Stimulated activated CD4-positive, alpha-beta T cell treated with anti-CD3 and anti-CD28 coated beads, Interleukin-1b, Interleukin-23, amount 100 ng/mL, for 4 hours (primary cell): ENCODE measurements at places on chromosomes 2 and 18.

- DNase-seq, result no peak
Measured at GRCh38 chr18:67518566-67518965, 2.0 kb upstream of the DSEL start.

- DNase-seq, result no peak
Measured at GRCh38 chr18:62183578-62184195, 3.2 kb downstream of the PIGN start.

- DNase-seq, result no peak
Measured at GRCh38 chr18:23088310-23088709, 47.0 kb upstream of the CABLES1 start.

GRCh38 chr2:85231952-85232351 lies 95.8 kb downstream of the TGOLN2 start:
- DNase-seq, result no peak

- no peak for DNase-seq
Measured at GRCh38 chr2:15682354-15682753, 90.7 kb downstream of the DDX1 start.

DNA sequence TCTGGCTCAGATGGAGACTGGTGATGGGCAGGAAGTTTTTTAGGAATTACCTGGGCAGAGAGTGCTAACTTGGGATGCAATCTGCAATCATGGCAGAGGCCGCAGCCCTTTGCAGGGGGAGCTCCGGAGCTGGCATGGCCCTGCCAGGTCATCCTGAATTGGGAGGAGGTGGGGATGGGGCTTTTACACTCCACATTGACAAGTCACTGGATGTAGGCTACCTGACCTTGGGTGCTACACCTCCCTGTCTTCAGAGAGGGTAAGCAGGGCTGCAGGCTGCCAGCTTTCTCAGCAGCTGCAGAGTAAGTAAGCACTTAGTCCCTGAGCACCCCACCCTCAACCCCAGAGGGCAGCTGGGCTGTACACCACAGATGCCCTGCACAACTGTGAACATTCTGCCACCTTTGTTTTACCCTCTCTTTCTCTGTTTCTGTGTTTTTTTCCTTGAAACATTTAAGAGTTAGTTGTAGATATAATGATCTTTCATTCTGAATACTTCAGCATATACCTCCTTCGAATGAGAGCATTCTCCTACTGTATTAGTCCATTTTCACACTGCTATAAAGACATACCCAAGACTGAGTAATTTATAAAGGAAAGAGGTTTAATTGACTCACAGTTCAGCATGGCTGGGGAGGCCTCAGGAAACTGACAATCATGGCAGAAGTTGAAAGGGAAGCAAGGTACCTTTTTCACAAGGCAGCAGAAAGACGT lies 6.8 kb upstream of the HS1BP3 start:
- DNase-seq, result no peak

GRCh38 chr2:56128235-56128634 lies 55.6 kb upstream of the CCDC85A start:
- no peak for DNase-seq

- DNase-seq, result no peak
Measured at GRCh38 chr2:207046724-207047123, 107.4 kb downstream of the CPO start.

- no peak for DNase-seq
Measured at GRCh38 chr2:129458006-129458405, 521.5 kb upstream of the RAB6C start.

- DNase-seq, result no peak
Measured at GRCh38 chr2:47034973-47035609, 119.5 kb upstream of the MCFD2 start.

- DNase-seq, result no peak
Measured at GRCh38 chr2:84495539-84496146, 20.7 kb upstream of the DNAH6 start.

DNA sequence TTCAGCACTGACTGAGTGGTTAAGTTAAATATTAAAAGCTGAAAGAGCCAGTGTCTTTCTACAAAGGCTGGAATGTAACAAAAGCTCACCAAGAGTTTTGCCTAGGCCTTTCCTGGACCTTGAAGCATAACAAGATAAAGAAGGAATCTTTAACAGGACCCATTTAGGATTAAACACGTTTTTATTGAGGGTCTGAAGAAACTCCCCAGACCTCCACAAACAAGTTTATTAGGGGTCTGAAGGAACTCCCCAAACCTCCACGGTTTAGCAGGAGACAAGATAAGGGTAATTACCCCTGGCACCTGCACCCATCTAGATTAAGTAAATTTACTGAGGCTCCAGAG lies 104.0 kb downstream of the ACAA2 start:
- DNase-seq, result no peak

DNA sequence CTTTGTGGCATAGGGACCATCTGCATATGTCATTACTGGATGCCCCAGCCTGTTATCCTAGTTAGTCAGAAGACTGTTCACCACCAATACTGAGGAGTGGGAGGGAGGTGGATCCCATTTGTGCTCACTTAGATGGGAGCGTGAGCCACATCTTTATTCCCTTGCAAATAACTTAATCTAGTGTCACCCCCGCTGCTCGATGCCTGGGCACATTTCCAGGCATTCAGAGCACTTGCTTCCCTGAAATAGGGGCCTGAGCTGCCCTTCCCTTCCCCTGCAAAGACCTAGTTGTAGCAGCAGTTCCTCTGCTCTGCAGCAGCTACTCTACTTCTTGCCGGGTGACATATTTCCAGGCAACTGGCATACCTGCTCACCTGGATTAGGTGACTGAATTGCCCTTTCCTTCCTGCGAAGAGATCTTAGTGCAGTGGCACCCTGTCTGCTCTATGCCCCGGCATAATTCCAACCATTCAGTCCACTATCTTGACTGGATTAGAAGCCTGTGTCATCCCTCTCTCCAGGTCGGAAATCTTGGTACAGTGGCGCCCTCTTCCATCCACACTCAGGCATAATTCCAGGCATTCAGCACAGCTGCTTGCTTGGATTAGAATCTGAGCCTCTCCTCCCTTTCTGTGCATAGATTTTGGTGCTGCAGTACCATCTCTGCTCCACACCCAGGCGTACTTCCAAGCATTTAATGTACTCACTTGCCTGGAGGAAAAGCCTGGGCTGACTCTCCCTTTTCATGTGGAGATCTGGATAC lies 1389.1 kb upstream of the TMEFF2 start:
- DNase-seq, result no peak

DNA sequence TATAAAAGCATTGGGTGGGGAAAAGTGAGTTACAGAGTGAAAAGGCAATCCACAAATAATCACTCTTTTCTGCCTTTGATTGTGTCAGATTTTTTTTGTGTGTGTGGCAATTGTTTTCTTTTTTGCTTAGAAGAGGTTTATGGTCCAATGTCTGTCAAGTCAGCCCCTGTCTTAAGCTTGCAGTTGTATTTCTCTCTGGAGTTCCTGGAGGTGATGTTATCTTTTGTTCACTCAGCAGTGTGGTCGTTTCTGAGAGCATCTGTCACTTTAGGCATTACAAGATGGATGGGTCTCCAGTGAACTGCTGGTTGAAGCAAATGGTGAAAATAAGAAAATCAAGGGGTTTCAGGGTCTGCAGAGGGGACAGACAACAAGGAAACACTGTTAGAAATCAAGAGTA lies 121.3 kb downstream of the GREB1L start:
- no peak for DNase-seq

DNA sequence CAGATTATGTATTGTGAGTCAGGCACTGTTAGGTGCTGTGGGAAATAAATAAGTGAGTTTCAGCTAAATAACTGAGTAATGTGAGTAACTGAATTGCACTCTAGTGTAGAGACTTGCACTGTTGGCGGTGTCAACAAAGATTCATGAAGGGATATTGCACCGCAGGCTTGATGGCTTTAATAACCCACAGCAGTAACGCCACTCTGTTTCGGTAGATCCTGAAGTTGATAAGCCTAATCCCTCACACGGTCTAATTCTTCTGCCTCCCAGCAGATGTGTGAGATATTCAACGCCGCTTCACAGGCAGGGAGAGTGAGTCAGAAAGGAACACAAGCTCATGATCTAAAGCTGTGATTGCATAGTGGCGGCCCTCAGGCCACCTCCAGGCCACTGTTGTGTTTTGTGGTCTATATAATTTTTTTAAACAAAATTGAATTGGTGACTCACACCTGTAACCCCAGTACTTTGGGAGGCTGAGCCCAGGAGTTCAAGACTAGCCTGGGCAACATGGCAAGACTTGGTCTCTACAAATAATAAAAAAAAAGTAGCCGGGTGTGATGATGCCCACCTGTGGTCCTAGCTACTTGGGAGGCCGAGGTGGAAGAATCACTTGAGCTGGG lies 94.3 kb downstream of the LIPG start:
- DNase-seq, result no peak

DNA sequence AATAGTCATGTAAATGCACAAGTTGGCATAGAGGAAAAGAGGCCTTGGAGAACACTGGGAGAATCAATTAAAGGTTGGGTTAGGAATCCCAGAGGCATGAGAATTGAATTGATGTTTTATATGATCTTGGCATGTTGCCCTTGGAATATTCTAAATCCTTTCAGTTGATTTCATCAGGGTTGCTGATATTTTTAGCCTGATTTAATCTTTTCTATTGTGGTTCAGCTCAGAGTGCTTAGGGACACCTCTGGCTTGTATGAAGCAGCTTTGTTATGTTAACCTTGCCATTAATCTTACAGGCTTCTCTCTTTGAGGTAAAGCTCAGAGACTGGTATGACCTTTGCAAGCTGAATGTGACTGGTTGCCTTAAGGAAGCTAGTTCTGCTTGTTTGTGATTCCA lies 64.4 kb upstream of the LYPD6B start:
- DNase-seq, result no peak

DNA sequence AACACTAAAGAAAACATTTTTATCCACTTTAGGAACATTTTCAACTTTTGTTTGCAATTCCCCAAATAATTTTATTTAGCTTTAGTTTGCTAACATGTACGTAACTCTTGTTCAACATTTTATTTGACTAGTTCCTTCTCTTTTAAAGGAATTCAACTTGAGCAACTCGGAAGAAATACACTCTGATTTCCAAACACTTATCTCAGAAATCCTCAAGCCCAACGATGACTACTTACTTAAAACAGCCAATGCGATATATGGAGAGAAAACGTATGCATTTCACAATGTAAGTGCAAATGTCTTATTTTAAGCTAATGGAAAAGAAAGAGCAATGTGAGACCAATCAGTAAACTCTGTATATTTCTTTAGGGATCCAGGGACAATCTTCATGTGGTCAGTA lies 10.1 kb downstream of the SERPINB10 start:
- no peak for DNase-seq

GRCh38 chr2:164450278-164450677 lies 171.0 kb downstream of the GRB14 start:
- no peak for DNase-seq

DNA sequence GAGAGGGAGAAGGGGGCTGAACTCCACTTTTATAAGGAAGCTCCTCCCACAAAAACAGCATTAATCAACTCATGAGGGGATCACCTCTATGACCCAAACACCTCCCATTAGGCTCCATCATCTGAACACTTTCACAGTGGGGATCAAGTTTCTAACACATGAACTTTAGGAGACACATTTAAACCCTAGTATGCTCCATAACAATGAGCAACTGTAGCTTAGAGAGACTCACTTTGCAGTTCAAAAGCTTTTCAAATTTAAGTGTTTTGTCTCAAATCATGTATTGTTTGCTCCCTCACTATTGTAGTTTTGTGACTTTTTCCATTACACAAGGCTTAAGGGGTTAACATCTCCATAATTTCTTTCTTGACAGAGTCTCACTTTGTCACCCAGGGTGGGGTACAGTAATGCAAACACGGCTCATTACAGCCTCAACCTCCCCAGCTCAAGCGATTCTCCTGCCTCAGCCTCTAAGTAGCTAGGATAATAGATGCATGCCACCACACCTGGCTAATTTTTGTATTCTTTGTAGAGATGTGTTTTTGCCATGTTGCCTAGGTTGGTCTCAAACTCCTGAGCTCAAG lies 352.7 kb upstream of the CDH20 start:
- no peak for DNase-seq
